ENCODE measurements at places on chromosomes 2 and 18.

- DNase-seq, result no peak
These were observed 55.7 kb downstream of the IRS1 start for GRCh38 chr2:226743915-226744314.

GRCh38 chr2:120007851-120008250, 5.0 kb upstream of the EPB41L5 start:
- no peak for DNase-seq

- no peak for DNase-seq
These were observed 280.5 kb downstream of the TCF4 start for GRCh38 chr18:55307505-55307904.

DNA sequence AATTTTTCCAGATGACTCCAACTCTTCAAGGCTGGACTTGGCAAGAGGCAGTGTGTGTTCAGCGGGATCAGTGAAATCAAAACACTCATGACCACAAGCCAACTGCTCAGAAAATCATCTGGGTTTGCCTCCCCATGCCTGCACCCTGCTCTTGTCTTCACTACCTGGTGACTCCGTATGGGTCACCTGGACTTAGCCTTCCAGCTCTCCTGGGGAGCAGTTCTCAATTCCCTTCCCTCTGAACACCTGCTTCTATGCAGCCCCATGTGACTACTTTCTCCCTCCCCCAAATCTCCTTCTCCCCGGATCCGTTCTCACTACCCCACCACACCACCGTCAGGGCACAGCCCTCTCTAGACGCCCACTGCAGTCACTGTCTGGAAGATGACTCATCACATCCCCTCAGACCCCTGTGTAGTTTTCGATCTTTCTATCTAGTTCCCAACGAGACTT, 130.2 kb upstream of the ID2 start:
- DNase-seq, result no peak

- DNase-seq, result no peak
These were observed 1640.1 kb upstream of the CELF4 start for GRCh38 chr18:39205565-39206195.

All from pons (tissue), 1 donor.